Stimulated activated CD4-positive, alpha-beta T cell treated with anti-CD3 and anti-CD28 coated beads, Interleukin-1b, Interleukin-23, amount 100 ng/mL, for 1 hour (primary cell): ENCODE measurements at places on chromosomes 11 and 22.

DNA sequence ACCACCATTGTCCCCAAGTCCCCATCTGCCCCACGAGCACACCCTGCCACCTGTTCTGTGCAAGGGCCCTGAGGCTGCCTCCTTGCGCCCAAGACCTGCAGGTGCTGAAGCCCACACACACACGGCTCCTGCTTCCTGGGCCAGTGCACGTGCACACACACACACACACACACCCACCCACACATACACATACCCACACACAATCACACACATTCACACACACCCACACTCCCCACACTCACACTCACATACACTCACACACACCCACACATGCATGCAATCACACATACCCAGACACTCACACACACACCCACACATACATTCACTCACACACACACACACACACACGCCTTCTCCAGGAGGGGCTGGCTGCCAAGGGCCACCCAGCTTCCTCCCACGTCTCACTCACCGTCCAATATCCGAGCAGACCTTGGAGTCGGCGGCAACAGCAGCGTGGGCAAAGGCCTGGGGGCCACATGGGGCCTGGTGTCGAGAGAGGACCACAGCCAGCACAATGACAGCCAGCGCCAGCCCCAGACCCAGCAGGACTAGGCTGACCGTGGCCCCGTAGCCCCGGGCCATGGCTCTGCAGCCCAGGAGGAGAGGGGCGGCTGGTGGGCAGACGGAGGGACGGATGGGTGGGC, 616 bp downstream of the GGT5 start:
- no peak for DNase-seq

- no peak for DNase-seq
Measured at GRCh38 chr11:34637303-34637702, 16.4 kb downstream of the EHF start.

DNA sequence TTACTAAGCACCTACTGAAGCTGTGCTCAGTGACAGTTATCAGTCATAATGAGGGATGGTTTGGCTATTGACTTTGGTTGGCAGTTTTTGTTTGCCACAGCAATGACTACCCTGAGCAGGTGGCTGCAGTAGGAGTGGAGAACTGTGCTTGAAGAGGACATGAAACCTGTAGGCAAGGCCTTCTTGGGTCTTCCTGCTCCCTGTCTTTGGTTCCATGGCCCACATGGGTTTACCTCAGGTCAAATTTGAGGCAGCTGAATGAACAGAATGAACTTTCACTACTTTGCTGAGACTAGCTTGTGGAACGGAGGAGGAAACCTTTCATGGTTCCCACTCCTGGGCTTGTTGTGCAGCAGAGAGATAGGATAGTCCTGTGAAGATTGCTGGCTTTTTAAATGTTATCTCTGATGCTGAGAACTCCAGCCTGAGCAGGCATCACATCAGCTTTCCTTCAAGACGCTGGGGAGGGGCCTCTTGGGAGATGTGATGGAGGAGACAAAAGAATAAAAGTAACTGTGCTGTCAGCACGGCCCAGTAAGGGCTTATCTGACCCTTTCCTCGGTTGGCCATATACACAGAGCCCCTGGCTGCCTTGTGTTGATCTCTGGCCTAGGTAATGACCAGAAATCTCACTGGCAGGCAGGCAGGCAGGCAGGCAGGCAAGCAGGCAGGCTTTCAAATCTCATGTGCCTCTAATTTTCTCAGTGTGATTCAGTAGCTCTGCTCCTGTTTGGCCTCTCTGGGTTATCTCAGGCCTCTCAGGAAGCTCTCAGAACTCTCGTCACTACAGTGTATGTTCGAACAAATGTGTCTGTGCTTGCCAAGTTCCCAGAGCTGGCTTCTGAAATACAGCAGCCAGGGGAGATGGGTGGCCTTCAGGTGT, 12.0 kb downstream of the STIM1 start:
- DNase-seq = no peak

DNA sequence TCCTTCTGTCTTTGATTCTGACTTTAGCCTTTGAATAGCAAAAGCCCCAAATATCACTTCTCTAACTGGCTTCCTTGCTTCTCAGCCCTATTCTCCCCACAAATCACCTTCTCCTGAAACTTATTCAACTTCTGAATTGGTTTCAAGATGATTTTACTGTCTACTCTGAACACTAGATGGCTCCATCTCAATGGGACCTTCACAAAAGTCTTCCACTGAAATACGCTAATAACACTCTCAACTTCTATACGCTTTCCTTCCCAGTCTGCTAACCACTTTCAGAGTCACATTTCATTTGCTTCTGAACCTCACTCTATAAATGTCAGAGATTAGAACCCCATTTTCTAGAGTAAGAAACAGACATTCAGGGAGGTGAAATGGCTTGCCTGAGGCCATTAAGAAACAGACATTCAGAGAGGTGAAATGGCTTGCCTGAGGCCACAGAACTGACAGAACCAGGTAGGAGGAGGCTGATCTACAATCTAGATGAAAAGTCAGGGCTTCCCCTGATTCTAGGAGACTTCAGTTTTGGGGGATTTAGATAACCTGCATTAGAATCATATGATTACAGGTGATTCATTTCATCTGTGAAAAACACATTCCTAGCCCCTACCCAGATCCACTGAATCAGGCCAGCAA, 20.6 kb downstream of the MORC2 start:
- DNase-seq = no peak

DNA sequence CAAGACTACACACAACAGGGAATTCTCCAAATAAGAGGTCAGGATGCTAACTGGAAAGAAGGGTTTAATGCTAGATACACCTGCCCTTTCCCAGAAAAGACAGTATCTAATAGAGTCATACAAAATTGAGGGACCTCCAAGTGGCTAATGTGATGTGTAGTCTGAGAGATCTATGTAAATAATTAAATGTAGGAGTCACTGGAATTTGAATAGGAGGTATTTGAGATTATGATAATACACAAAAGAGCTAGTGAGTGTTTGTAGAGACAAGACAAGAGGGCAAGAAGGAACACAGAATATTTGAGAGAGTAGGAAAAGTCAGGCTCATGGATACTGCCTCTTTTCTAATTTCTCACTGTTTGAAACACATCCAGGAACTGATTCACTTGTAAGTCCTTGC, 15.5 kb upstream of the INSC start:
- DNase-seq = no peak

DNA sequence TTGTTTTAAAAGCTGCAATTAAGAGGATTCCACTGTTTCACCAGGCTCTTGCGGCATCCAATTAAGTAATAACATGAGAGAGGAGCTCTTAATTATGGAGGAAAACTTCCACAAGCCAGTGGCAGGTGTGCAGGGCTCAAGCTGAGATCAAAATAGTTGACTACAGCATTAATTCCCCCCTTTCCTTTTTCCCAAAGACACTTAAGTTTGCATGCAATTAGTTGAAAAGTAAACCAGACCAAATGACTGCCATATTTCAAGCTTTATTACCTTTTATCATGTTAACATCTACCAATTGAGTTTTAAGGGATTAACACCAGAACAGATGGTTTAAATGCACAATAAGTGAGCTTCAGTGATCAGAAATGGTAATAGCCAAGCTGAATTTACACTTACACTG, 32.1 kb downstream of the FAM168A start:
- DNase-seq = no peak

- no peak for DNase-seq
Measured at GRCh38 chr22:38026130-38027111, 30.8 kb upstream of the PICK1 start.

DNA sequence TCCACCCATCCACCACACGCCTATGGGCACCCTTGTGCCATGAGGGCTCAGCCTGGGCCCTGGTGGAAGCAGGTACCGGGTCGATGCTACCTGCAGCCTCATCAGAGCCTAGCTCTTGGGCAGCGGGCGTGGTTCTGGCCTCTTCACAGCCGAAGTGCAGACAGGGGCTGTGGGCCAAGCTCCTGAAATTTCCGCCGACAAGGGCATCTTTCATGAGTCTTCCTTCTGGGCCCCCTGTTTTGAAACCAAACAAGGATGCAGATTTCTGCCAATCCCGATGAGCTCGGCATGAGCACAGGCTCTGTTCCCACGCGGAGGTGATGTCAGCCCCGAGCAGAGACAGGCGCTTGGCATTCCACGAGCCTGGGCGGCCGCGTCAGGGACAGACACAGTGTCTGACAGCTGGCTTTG, 22.6 kb upstream of the MGAT3 start:
- DNase-seq = no peak

DNA sequence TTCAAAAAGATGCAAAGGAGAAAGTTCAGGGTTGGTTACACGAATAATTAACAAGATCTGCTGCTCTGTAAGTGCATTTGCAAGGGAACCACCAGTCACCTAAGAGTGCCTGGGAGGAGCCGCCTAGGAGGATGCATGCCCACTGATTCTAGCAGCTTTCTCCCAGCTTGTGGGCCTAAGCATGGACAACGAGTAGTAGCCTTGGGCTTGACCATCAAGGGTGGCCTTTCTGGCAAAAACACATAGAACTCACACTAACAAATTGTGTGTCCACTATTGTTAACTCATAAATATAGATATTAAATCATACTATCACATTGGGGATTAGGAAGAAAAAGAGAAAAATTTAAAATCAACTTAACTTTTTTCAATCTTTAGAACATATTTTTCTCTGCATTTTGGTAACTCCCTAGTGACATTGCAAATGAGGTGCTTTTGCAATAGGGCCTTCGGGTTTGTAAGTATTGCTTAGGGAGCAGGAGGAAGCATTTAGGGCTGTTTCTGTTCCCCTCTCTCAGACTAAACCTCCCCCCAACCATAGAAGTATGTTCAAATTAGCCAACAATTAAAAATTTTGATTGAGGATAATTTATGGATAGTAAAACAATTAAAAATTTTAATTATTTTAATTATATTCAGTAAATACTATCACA, 57.3 kb upstream of the CEP295 start:
- DNase-seq = no peak

DNA sequence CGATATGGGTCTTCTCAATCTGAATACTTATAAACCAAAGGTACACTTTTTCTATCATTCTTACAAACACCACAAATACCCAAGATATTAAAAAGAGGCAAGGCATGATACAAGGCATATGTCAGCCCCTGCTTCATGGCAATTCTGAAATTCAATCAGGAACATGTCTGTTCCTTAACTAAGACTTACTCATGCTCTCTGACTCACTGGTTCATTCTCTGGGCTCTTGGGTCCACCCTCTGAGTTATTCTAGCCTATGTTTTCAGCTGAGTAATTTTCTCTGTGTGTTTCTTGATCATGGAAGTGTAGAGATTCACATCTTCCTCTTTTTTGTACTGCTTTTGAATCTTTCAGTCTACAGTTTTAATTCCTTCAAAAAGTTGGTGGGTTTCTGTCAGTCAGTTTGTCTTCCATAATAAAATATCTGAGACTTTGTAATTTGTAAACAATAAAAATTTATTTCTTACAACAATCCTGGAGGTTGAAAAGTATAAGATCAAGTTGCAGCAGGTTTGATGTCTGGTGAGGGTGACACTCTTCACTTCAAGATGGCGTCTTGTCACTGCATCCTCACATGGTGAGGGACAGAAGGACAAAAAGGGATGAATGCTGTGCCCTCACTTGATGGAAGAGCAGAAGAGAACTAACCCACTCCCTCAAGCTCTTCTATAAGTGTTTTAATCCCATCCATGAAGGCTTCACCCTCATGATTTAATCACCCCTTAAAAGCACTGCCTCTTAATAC, 211.7 kb downstream of the FAM76B start:
- no peak for DNase-seq

DNA sequence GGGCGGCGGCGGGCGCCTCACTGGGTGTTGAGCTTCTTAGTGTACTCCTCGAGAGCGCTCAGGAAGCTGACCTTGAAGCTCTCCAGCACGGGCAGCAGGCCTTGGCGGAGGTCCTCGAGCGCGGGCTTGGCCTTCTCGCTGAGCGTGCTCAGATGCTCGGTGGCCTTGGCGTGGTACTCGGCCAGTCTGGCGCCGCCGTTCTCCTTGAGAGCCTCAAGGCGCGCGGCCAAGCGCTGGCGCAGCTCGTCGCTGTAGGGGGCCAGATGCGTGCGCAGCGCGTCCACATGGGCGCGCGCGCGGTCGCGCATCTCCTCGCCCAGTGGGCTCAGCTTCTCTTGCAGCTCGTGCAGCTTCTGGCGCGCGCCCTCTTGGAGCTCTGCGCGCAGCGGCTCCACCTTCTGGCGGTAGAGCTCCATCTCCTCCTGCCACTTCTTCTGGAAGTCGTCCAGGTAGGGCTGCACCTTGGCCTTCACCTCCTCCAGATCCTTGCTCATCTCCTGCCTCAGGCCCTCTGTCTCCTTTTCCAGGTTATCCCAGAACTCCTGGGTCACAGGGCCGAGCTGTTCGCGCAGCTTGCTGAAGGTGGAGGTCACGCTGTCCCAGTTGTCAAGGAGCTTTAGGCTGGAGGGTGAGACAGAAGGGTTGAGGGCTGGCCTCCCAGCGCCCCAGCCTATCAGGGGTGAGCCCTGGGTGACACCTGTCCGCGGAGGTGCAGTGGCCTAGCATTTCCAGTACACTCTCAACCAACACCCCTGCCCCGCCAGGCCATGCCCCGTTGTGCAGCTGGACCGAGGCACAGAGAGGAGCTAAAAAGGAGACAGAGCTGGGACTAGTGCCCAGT, 1.4 kb downstream of the APOA1 start:
- DNase-seq = peak; percentile 48

DNA sequence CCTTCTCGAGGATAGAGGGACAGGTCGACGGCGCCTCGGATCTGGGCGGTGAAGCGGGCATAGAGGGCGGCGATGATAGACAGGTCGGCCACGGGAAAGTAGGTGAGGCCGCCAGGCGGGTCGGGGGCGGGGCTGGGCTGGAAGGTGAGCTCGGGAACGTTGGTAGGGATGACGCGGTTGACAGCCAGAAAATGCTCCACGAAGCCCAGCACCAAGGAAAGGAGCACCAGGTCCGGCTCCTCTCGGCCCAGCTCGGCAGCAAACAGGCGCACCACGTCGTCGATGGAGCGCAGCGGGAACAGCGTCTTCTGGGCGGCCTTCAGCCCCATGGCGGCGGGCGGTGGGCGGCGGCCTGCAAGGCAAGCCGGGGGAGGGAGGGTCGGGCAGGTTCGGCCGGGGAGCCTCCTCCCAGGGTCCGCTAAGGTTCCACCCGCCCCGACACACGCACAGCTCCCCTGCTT, 540 bp downstream of the MEN1 start:
- DNase-seq = no peak

GRCh38 chr11:34259087-34259486, 98.7 kb downstream of the ABTB2 start:
- no peak for DNase-seq

DNA sequence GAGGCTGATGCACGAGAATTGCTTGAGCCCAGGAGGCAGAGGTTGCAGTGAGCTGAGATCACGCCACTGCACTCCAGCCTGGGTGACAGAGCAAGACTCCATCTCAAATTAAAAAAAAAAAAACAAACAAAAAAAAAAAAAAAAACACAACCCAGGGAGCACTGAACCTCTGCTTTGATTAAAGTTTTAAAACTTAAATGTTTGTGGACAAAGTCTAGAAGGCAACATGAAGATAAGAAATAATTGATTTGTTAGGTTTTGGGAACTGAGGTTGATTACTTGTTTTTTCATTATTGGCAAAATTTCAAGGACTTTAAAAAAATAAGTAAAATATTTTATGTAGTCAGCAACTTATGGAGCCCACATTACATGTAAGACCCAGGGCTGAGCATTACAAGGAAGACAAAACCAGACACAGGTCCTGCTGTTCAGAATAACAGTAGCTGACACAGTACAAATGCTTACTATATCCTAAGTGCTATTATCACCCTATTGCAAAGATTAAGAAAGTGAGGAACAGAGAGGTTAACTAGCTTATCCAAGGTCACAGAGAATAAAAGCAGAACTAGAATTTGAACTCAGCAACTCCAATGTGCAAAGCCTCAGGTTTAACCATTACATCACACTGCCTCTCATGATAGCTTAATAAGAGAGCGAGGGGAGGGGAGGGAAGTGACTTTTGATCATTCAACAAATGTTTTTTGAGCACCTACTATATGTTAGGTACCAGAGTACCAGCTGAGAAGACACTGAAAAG, 2.3 kb upstream of the CRY2 start:
- no peak for DNase-seq
